Left ventricle myocardium superior (tissue), 1 donor: ENCODE measurements at places on chromosomes 4 and X. TPM values are rescaled to one million over a fixed set of nuclear protein-coding genes. Genes with fewer than 3 reads are reported as not detected.

GRCh38 chrX:153969904-153970356 is 1.7 kb downstream of the HCFC1 start:
- DNase-seq, result peak; percentile 53

DNA sequence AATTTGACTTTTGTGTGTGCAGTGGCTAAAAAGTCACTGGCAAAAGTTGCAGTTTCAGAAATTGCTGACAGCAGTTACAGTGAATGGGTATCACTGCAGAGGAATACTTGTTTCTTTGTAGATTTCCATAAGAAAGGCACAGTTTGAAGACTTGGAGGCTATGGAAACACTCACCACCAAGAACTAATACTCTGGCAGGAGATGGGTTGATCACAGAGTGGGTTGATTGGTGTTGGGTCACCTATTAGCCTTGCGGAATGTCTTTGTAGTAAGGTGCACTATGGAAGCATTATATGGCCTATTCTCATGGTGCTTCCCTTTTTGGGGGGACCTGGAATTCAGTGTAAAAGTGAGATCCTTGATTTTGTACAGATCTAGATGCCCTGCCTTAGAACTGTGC is 502.8 kb downstream of the CFAP47 start:
- DNase-seq, result no peak

Gene COL25A1
- 0.37 TPM for total RNA-seq

DNA sequence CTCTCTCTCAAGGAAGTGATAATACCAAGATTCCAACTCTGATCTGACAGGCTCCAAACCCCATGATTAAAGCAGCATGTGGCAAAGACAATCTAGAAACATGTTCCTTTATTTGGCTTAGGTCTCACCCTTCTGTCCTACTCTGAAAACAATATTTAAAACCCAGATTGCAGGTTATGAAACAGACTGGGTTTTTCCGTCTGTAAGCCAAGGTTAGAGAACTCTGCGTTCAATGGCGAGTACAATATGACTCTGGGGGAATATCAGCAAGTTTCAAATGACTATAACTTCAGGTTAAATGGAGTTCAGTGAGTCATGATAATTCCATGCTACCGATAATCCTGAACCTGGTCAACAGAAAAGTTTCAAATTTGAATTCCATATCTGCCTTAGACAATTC is 50.8 kb downstream of the ANAPC10 start:
- DNase-seq, result no peak

- DNase-seq, result no peak
Observed at GRCh38 chr4:102585329-102585728, 84.2 kb downstream of the NFKB1 start.

- DNase-seq, result no peak
Observed at GRCh38 chrX:43573441-43574015, 82.6 kb upstream of the MAOA start.

DNA sequence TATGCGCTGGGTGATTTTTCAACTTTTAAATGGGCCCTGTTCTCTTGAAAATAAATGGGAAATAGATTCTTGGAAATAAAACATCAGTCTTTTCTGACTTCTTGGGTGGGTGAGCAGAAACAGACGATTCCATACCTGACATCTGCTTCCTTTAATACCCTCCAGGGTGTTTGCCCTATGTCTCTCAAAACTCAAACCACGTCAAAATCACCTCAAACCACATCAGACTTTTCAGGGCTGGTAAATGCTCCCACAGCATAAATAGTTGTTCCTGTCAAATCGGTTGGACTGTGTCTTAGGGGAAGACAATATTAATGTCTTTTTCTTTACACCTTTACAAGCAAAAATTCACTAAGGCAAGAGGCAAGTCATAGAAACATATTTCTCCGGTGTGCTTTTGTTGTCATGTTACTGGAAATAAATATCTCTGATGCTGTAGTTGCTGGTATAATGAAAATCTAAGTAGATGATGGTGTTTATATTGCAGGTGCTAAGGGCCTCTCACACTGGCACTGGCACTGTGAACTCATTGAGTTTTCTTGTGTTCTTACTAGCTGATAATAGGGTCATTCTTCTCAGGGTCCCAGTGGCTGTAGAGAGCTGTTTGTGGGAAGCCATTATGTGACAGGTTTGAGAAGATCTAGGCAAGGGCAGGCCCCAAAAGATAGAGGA is 380.4 kb downstream of the RAPGEF2 start:
- DNase-seq, result no peak
